ENCODE measurements at places on chromosomes 6 and 20. TPM values are rescaled to one million over a fixed set of nuclear protein-coding genes. Genes with fewer than 3 reads are reported as not detected.

GRCh38 chr6:7543789-7544424 lies 2.4 kb downstream of the DSP start:
- H3K4me3 ChIP-seq = peak overlapping the region; percentile 95
- DNase-seq = no peak
- H3K36me3 ChIP-seq = no peaks in the 10 kb centered on the region
- peak overlapping the region; percentile 87 for H3K27ac ChIP-seq
- H3K27me3 ChIP-seq = no peaks in the 10 kb centered on the region

GRCh38 chr6:130843575-130844320 lies 16.5 kb downstream of the SMLR1 start:
- H3K4me3 ChIP-seq = no peak overlapping the region
- peak; percentile 54 for DNase-seq
- H3K27ac ChIP-seq = no peak overlapping the region
- no peaks in the 10 kb centered on the region for H3K27me3 ChIP-seq

DNA sequence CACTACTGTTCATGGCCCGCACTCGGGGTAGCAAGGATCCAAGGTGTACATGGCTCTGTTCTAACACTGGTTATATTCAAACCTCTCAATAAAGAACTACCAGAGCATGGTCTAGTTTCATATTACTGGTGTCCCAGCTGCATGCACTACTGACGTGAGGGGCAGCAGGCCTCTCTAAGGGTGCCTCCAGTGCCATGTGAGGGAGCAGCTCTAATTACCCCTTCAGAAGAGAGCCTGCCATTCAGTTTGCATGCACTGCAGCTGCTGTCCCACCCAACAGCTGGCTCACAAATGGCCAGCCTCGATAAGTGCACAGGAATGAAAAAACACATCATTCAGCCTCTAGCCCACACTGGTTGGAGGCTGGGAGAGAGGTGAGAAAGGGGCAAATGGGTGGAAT lies 85.2 kb downstream of the SMLR1 start:
- DNase-seq = no peak
- H3K27ac ChIP-seq = no peak overlapping the region
- H3K27me3 ChIP-seq = no peaks in the 10 kb centered on the region
- H3K4me1 ChIP-seq = 0 out of 2 replicates have a peak, but pooled peaks cover 4% of the 10 kb centered on the region

DNA sequence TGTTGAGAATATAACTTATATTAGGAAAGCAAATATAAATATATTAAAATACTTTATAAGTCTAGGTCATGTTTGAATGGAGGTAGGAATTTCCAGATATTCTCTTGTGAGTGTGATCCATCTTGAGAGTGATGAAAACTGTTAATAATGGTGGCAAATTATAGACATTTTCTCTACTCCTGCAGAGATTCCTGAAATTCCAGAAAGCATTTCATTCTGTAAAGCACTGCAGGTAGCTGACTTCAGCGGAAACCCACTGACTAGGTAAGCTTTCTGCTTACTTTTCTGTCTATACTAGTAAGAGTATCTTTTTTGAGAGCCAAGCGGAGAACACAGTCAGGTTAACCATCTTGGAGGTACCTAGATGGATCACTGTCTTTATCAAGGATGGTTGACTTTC lies 84.0 kb downstream of the LRRC1 start:
- H3K27ac ChIP-seq = no peak overlapping the region
- H3K4me1 ChIP-seq = peaks cover 11% of the 10 kb centered on the region
- DNase-seq = no peak
- H3K4me3 ChIP-seq = no peak overlapping the region
- H3K36me3 ChIP-seq = no peaks in the 10 kb centered on the region
- no peaks in the 10 kb centered on the region for H3K27me3 ChIP-seq

DNA sequence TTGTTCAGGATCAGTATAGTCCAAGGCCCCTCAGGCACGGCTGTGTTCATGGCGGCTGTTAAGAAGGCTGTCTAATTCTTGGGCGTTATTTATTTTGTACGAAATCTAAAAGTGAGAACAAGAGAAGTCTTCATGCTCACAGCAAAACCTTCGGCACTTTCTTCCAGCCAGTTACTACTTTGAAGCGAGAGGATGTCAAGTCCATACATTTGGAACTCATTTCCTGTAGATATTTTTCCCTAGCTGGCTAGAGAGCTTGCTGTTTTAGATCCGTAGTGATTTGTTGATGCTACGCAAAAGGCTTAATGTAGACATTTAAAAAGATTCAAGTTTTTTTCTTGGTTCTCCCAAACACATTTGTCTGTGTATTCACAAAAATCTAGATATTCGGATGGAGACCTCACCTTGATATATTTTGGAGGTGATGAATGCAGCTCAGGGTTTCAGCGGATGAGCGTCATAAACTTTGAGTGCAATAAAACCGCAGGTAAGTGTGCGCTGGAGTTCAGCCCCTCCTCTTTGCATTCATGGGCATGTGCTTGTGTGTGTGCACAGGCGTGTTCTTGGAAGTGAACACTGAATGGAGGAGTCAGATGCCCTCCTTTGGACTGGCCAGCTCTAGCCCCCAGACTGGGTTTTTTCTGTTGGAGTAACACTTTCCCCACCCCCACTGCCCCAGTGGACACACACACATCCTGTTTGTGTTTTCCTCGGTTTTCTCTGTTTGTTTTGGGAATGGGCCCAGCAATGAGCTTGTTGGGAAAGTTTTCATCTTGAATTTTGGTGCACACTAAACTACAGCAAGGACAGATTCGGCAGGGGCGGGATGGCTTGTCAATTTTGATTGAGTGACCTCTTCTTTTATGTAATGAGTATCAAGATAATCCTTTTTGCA lies 65.4 kb downstream of the IGF2R start:
- H3K4me3 ChIP-seq = no peak overlapping the region
- H3K27ac ChIP-seq = no peak overlapping the region
- H3K36me3 ChIP-seq = peaks cover 1% of the 10 kb centered on the region
- H3K4me1 ChIP-seq = no peaks in the 10 kb centered on the region
- no peaks in the 10 kb centered on the region for H3K27me3 ChIP-seq
- DNase-seq = no peak

GRCh38 chr6:1596088-1596852 lies 13.4 kb upstream of the FOXC1 start:
- H3K4me1 ChIP-seq = peaks cover 21% of the 10 kb centered on the region
- H3K36me3 ChIP-seq = no peaks in the 10 kb centered on the region
- H3K27me3 ChIP-seq = no peaks in the 10 kb centered on the region

DNA sequence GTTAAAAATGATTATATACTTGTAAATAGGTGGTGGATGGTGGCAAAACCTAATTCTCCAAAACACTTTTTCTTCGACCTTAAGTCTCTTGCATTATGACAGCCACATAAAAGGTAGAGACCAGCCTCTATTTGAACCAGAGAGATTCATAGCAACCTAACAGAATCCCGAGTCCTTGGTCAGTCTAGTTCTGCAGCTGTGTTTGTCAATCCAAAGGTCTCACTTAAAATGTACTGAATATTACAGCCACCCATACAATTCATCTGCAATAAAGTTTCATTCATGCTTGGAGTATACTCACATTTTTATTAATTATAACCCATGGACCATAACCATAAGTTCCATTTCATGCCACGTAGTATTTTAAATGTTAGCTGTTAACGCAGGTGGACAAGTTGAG lies 87.2 kb downstream of the EPM2A start:
- no peak overlapping the region for H3K27ac ChIP-seq
- no peaks in the 10 kb centered on the region for H3K27me3 ChIP-seq
- no peak for DNase-seq
- no peaks in the 10 kb centered on the region for H3K36me3 ChIP-seq

DNA sequence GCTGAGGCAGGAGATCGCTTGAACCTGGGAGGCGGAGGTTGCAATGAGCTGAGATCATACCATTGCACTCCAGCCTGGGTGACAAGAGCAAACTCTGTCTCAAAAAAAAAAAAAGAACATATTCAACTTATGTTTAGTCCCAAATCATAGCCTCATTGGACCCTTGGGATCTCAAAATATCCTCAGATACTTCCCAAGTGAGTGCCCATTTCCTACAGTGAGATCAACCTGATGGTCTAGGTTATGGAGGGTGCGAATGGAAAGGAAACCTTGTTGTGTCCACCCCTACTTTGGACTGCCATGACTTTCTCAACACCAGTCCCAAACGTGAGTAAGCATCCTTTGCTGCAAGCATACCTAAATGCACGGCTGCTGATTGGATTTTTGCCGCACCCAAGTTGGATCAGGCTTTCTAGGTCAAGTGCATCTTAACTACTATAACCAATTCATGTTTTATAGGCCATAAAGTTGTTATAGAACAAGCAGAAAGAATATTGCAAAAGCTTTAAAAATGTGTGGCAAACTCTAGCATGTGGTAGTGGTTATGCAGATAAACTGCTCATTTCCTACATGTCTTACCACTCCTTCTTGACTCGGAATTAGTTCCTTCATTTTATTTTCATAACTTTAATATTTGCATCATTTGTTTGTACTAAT lies 131.2 kb downstream of the PLEKHG1 start:
- no peak overlapping the region for H3K27ac ChIP-seq
- DNase-seq = no peak
- H3K4me1 ChIP-seq = no peaks in the 10 kb centered on the region
- no peak overlapping the region for H3K4me3 ChIP-seq
- no peaks in the 10 kb centered on the region for H3K36me3 ChIP-seq

- no peak overlapping the region for H3K4me3 ChIP-seq
- H3K27me3 ChIP-seq = no peaks in the 10 kb centered on the region
- no peaks in the 10 kb centered on the region for H3K36me3 ChIP-seq
- no peak for DNase-seq
- H3K4me1 ChIP-seq = peaks cover 23% of the 10 kb centered on the region
Observed at GRCh38 chr6:38404355-38404754, 235.4 kb downstream of the BTBD9 start.

GRCh38 chr20:58652606-58653294 lies 1.7 kb downstream of the STX16 start:
- no peak for DNase-seq
- no peaks in the 10 kb centered on the region for H3K36me3 ChIP-seq
- H3K27ac ChIP-seq = peak overlapping the region; percentile 91
- H3K4me1 ChIP-seq = peaks cover 23% of the 10 kb centered on the region
- no peaks in the 10 kb centered on the region for H3K27me3 ChIP-seq

DNA sequence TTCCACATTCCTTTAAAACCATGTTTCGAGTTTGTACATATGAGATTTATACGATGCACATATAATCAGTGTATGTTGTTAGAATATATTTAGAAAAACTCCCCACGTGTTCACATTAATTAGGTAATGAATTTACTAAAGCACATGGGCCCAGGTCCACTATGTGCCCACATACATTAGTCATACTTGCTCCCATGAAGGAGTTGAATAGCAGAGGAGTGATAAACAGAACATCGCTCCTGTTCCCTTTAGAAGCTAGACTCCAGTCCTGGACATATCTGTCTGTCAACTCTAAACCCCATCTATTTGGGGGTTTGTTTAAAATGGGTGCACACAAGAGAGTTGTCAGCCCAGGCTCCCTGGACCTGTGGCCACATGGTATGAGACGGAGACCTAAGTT lies 108.1 kb upstream of the TIAM2 start:
- DNase-seq = no peak
- no peaks in the 10 kb centered on the region for H3K4me1 ChIP-seq
- H3K4me3 ChIP-seq = no peak overlapping the region
- H3K27me3 ChIP-seq = no peaks in the 10 kb centered on the region

DNA sequence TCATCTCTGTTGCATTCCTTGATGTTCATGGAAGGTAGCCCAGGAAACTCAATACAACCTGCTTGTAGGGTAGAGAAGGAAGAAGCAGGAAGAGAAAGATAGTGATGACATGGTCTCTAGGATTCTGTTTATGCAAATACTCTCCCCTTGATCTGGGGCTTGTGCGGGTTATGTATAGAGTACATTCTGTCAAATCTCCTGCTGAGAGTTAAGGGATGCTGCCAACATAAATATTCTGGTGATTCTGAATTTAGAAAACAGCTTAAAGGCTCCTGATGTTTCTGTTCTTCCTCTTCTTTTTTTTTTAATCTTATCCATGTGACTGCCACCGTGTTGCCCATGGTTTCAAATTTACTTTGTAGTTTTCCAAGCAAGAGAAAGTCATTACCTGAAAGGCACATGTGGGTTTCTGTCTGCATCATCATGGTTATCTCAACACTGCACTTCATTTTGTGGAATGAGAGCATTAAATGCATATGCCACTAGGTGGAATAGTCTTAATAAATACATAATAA lies 150.6 kb downstream of the RPS12 start:
- no peak overlapping the region for H3K4me3 ChIP-seq
- no peak for DNase-seq
- H3K27ac ChIP-seq = no peak overlapping the region
- no peaks in the 10 kb centered on the region for H3K36me3 ChIP-seq

DNA sequence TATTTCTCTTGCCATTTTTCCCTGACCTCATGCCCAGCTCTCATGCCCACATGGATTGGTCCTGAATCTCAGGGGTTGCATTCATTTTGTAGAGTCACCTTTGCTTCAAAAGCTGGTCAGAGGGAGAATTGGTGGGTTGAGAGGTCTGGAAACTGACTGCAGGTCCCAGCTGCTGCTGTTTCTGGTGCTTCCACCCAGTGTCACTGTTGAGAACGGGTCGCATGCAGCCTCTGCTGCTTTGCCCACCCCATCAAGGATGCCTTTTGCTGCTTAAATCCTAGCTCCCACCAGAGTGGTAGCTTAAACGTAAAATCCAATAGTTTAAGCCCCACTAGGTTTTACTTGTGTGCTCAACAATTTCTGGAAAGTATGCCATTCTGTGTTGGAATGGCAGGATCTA lies 211.4 kb upstream of the TSHZ2 start:
- H3K27me3 ChIP-seq = no peaks in the 10 kb centered on the region
- H3K4me1 ChIP-seq = no peaks in the 10 kb centered on the region
- H3K4me3 ChIP-seq = no peak overlapping the region
- DNase-seq = no peak
- no peaks in the 10 kb centered on the region for H3K36me3 ChIP-seq
- no peak overlapping the region for H3K27ac ChIP-seq

- no peaks in the 10 kb centered on the region for H3K36me3 ChIP-seq
- DNase-seq = no peak
- no peaks in the 10 kb centered on the region for H3K4me1 ChIP-seq
- H3K27me3 ChIP-seq = no peaks in the 10 kb centered on the region
Observed at GRCh38 chr6:51396583-51396982, 577.9 kb downstream of the TFAP2B start.

Gene SH3BGRL2
- total RNA-seq = 102 TPM

Gene CRISP3
- not detected for total RNA-seq

Gene SCRT2
- not detected for total RNA-seq

Gene FOXQ1
- 191 TPM for total RNA-seq

Gene LPA
- total RNA-seq = not detected
